Gastrocnemius medialis (tissue), 4 donors: ENCODE measurements at places on chromosomes 12 and 14. TPM values are rescaled to one million over a fixed set of nuclear protein-coding genes. Genes with fewer than 3 reads are reported as not detected.

GRCh38 chr12:56714431-56714929, 10.6 kb downstream of the NACA start:
- peak overlapping the region; percentile 97 for H3K27ac ChIP-seq
- no peak overlapping the region for H3K4me3 ChIP-seq
- peaks cover 4% of the 10 kb centered on the region for H3K36me3 ChIP-seq
- DNase-seq, result no peak

GRCh38 chr12:6185961-6186827, 14.0 kb upstream of the CD9 start:
- no peak for DNase-seq
- peaks cover 13% of the 10 kb centered on the region for H3K4me1 ChIP-seq
- H3K27me3 ChIP-seq, result no peaks in the 10 kb centered on the region
- no peak overlapping the region for H3K4me3 ChIP-seq
- H3K36me3 ChIP-seq, result no peaks in the 10 kb centered on the region

DNA sequence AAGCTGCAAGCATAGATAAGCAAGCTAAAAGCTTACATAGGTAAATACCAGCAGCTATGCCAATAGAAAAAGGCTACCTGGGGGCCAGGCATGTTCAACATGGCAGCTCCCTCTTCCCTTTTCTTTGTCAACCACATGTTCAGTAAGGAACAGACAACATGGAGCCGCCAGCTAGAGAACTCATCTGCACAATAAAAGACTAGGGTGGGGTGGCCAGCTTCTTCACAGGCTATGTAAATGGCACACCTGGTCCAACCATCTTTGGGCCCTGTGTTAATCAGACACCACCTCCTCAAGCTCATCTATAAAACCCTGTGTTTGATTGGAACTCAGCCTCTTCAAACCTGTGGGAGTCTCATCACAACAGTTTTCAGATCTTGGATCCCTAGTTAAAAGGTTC, 129.7 kb upstream of the TMPO start:
- no peaks in the 10 kb centered on the region for H3K27me3 ChIP-seq
- no peak overlapping the region for H3K4me3 ChIP-seq
- DNase-seq, result no peak
- no peak overlapping the region for H3K27ac ChIP-seq

GRCh38 chr12:6376079-6376869, 911 bp upstream of the SCNN1A start:
- no peaks in the 10 kb centered on the region for H3K27me3 ChIP-seq
- no peaks in the 10 kb centered on the region for H3K36me3 ChIP-seq
- H3K4me3 ChIP-seq, result no peak overlapping the region
- H3K4me1 ChIP-seq, result peaks cover 28% of the 10 kb centered on the region

- DNase-seq, result no peak
- no peak overlapping the region for H3K4me3 ChIP-seq
- H3K4me1 ChIP-seq, result no peaks in the 10 kb centered on the region
Observed at GRCh38 chr14:65817011-65817410, 404.5 kb downstream of the FUT8 start.

GRCh38 chr14:68239988-68240771, 420.6 kb downstream of the RAD51B start:
- no peak overlapping the region for H3K4me3 ChIP-seq
- no peaks in the 10 kb centered on the region for H3K36me3 ChIP-seq
- no peak for DNase-seq
- H3K27ac ChIP-seq, result peak overlapping the region; percentile 61
- H3K4me1 ChIP-seq, result peaks cover 45% of the 10 kb centered on the region

- H3K4me1 ChIP-seq, result no peaks in the 10 kb centered on the region
- H3K27me3 ChIP-seq, result no peaks in the 10 kb centered on the region
- no peak overlapping the region for H3K4me3 ChIP-seq
- no peak overlapping the region for H3K27ac ChIP-seq
- DNase-seq, result no peak
Observed at GRCh38 chr12:127509066-127509778, 757.7 kb upstream of the TMEM132C start.

GRCh38 chr14:89340200-89341181, 76.5 kb downstream of the FOXN3 start:
- no peak for DNase-seq
- H3K4me1 ChIP-seq, result peaks cover 82% of the 10 kb centered on the region
- H3K27ac ChIP-seq, result peak overlapping the region; percentile 37
- H3K4me3 ChIP-seq, result no peak overlapping the region

DNA sequence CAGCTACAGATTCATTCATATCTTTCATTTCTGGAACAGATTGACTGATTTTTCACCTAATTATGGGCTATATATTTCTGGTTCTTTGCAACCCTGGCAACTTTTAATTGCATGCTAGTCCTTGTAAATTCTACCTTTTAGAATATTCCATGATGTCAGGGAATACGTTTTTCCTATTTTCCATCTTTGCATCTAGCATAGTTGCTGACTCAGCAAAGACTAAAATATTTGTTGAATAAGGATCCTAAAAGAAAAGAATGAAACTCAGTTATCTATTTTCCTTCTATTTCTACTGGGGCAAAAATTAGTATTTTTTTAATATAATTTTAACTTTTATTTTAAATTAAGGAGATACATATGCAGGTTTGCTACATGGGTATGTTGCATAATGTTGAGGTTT, 438.3 kb downstream of the GXYLT1 start:
- no peaks in the 10 kb centered on the region for H3K27me3 ChIP-seq
- H3K4me1 ChIP-seq, result no peaks in the 10 kb centered on the region
- H3K36me3 ChIP-seq, result no peaks in the 10 kb centered on the region
- DNase-seq, result no peak
- no peak overlapping the region for H3K27ac ChIP-seq

GRCh38 chr12:53618275-53618674, 7.9 kb downstream of the ATF7 start:
- peaks cover 41% of the 10 kb centered on the region for H3K4me1 ChIP-seq
- DNase-seq, result no peak
- H3K36me3 ChIP-seq, result no peaks in the 10 kb centered on the region
- no peaks in the 10 kb centered on the region for H3K27me3 ChIP-seq

DNA sequence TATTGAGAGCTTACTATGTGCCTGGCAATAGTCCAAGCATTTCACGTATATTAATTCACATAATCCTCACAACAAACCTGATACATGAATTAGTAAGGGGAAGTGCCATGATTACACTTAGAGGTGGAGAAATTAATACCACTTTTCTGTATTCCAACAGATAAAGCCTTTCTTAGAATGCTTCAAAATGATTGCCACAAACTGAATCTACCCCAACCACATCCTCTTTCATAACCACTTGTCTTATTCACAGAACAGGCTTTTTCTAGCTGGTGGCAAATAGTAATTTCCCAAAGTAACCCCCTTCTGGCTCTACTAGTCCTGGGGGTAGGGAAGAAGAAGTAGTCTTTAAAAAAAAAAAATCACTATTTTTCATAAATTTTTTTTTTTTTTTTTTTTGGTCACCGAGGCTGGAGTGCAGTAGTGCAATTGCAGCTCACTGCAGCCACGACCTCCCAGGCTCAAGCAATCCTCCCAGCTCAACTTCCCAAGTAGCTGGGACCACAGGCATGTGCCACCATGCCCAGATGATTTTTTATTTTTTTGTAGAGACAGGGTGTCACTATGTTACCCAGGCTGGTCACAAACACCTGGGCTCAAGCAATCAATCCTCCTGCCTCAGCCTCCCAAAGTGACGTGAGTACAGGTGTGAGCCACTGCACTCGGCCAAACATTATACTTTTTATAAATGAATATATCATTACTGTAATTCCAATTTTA, 59.0 kb upstream of the ARID2 start:
- H3K27me3 ChIP-seq, result no peaks in the 10 kb centered on the region
- peaks cover 24% of the 10 kb centered on the region for H3K4me1 ChIP-seq
- H3K36me3 ChIP-seq, result no peaks in the 10 kb centered on the region
- H3K4me3 ChIP-seq, result no peak overlapping the region
- DNase-seq, result no peak
- peak overlapping the region; percentile 48 for H3K27ac ChIP-seq

DNA sequence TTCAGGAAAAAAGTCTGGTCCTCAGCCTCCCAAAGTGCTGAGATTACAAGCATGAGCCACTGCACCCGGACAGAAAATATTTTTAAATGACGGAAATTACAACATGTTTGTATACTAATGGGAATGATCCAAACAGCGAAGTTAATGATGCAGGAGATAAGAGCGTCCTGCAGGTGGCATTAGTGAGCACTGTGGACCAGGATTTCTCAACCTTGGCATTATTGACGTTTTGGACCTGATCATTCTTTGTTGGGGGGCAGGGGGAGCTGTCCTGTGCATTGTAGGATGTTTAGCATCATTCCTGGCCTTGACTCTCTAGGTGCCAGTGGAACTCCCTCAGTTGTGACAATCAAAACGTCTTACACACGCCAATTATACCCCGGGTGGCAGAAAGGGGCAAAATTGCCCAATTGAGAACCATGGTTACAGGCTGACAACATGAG, 34.1 kb downstream of the SCFD1 start:
- no peaks in the 10 kb centered on the region for H3K36me3 ChIP-seq
- no peaks in the 10 kb centered on the region for H3K4me1 ChIP-seq
- no peak overlapping the region for H3K27ac ChIP-seq
- H3K4me3 ChIP-seq, result no peak overlapping the region
- no peaks in the 10 kb centered on the region for H3K27me3 ChIP-seq

Gene WSCD2
- total RNA-seq, result not detected

Gene VCPKMT
- 7.3 TPM for total RNA-seq

Gene BDKRB2
- 1.1 TPM for total RNA-seq

Gene SERPINA3
- total RNA-seq, result 80.9 TPM

Gene SERPINA9
- not detected for total RNA-seq
